NCI-H187 treated with DMSO at 0.1 percent for 48 hours (cell line): ENCODE measurements at places on chromosomes 2 and 18.

GRCh38 chr2:3472966-3473365 is 46.4 kb downstream of the ADI1 start:
- no peak for DNase-seq

GRCh38 chr2:84899304-84900204 is 5.9 kb upstream of the TMSB10 start:
- no peak for DNase-seq

DNA sequence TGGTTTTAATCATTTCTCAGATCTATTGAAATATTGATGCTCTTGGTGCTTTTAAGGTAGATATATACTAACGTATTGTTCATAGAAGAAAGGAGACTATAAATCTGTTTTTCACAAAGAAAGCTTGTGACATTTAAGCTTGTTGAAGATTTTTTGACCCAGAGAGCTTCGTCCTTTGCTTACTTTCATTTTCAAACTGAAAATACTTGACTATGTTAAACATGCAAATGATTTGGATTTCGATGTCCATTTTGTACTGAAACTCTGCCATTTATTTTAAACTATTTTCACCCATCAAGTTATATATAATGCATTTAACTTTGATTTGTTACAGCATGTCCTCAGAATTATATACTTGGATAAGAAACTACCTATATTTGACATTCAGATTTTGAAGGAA is 85.2 kb downstream of the SLC4A10 start:
- DNase-seq: no peak

- no peak for DNase-seq
These were observed 225.6 kb downstream of the CMPK2 start for GRCh38 chr2:6639929-6640620.

DNA sequence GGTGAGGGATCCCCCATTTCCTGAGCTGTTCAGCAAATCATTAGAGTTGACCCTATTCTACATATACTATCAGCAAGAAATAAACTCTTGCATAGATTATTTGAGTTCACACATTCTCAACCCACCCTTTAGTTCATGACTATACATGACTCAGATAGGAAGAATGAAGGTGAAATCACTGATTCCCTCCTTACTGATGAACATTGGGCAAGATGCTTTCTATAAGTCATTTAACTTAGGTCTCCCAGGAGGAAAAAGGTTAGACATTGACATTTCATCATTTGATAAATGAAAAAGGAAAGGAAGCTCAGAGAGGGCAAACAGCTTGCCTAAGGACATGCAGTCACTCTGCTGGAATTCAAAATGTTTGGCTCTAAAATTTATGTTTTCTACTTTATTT is 408.0 kb downstream of the TMEM182 start:
- DNase-seq: no peak

DNA sequence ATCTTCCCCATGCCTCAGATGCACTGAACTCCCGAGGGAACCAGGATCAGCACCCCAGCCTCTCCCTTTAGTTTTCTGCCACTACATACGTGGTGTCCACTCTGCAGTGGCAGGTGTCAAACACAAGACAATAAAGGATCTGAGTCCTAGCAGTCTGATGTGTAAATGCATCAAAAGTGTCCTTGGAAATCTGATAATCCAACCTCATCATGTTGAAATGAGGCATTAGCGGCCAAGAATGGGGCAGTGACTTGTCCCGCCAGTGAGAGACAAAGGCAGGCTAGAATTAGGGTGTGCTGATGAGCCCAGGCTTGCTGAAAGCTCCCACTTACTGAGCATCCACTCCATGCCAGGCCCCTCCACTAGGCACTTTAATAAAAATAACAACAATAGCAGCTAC is 52.9 kb downstream of the EN1 start:
- DNase-seq: no peak

DNA sequence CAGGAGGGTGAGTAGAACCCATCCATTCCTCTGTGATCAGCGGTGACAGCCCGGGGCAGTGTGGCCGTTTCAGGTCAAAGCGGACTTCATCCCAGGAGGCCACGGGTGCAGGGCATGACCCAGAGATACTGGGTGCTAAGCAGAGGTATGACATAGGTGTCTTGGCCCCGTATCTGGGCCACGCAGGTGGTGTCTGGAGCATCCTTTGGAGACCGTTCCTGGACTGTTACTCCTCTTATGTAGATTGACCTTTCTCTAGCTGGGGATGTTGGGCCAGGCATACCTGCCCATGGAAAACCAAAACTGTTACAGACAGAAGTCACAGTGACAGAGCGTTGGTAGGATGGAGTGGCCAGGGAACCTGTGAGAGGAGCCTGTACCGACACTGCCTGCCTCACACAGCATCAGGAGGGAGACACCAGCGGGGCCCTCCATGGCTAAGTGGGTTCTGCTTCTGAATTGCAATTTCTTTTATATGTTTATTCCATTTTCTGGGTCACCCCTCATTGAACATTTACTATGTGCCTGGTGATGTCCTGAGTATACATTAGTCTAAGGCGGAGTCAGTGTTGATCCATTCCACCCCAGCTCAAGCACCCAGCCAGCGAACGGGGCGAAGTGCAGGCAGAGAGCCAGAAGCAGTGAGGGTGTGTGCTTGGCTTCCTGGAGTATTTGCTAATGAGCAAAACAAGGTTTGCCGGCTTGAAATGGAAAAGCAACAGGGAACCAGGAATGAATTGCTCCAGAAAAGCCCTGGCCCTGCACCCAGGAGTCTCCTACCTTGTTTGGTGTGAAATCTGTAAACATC is 141.7 kb downstream of the SH3RF3 start:
- DNase-seq: peak; percentile 29

DNA sequence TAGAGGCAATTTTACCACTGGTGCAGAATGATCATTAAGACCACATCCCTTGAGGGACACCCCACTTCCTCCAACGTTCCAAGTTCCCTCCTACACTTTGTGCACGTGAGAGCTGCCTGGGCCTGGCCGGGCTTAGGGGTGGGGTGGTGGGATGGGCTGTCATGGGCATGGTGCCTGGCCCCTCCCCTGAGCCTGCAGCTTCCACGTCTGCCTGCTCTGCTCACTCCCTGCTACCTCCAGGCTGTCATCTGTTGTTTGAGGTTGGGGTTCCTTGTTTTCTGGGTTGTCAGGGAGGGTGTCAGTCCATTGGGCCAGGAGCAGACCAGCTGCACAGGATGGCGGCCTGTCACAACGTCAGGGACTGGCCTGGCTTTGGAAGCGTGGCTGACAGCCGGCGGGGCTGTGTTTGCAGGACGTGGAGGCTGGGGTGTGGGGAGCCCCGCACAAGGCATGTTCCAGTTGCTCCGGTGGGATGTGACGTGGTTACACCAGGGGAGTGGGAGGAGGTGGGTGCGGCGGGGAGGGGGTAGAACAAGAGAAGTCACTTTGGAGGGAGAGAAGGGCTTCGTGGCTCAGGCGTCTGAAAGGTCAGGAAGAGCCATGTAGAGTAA is 72.3 kb downstream of the RTP5 start:
- no peak for DNase-seq

DNA sequence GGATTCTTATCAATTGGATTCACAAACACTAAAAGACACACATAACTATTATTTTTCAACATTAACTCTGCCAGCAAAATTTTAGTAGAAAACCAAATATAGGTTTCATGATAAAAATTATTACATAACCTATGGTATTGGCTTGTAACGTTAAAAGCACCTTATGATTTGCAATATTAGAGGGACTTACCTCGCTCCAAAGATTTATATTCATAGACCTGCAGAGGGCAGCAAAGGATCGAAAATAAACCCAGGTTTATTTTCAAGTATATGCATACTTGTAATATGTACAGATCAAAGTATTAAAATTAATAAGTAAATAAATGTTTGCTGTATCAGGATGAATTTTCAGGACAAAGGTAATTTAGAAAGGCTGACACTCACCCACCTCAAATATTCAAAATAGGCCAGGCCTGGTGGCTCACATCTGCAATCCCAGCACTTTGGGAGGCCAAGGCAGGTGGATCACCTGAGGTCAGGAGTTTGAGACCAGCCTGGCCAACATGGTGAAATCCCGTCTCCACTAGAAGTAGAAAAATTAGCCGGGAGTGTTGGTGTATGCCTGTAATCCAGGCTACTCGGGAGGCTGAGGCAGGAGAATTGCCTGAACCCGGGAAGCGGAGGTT is 45.3 kb downstream of the LRPPRC start:
- no peak for DNase-seq

GRCh38 chr2:62406573-62407043 is 99.4 kb downstream of the TMEM17 start:
- DNase-seq: no peak

- no peak for DNase-seq
These were observed 16.1 kb upstream of the XDH start for GRCh38 chr2:31430439-31431165.

GRCh38 chr2:108553209-108553919 is 19.1 kb downstream of the LIMS1 start:
- DNase-seq: no peak

GRCh38 chr2:205836477-205837221 is 154.3 kb downstream of the NRP2 start:
- no peak for DNase-seq

- DNase-seq: no peak
These were observed 85.9 kb downstream of the UBE2E3 start for GRCh38 chr2:181066333-181066732.

GRCh38 chr2:130972410-130972809 is 120.8 kb downstream of the FAM168B start:
- DNase-seq: no peak

GRCh38 chr2:32750880-32751279 is 123.0 kb downstream of the TTC27 start:
- no peak for DNase-seq

GRCh38 chr2:134636714-134637113 is 82.1 kb downstream of the TMEM163 start:
- no peak for DNase-seq

DNA sequence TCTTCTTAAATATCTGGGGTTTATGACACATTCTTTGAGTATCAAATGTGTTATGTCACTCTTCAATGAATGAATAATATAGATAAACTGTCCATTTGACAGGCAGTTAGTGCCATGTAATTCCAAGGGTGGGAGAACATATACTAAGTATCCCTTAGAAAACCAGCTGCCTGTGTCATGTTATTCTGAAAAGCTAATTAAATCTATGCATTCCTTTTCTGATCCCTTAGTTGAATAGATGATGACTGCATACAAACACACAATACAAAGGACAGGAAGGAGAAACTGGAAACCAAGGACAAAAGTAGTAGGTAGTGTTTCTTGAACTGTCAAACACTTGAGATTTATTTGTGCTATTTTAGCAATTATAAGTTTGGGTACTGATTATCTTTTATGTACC is 8.3 kb downstream of the ARHGAP28 start:
- DNase-seq: no peak

- DNase-seq: no peak
These were observed 239.8 kb downstream of the FHOD3 start for GRCh38 chr18:36537289-36537688.

DNA sequence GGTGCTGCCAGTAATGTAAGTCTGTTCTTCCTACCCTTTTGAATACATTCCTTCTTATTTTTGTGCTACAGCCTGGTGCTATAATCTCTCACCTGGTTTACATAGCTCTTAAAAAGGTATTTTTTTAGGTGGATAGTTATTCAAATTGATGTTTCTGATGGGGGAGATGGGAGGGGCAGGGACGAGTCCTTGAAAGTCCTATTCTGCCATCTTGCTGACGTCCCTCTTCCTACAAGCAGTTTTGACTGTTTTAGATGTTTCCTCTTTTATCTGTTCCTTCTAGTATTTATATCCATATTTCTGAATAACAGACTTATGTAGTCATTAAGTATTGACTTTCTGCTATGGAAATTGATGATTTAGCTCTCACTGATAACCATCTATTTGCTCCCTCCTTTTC is 256.4 kb downstream of the KIAA1328 start:
- DNase-seq: no peak

DNA sequence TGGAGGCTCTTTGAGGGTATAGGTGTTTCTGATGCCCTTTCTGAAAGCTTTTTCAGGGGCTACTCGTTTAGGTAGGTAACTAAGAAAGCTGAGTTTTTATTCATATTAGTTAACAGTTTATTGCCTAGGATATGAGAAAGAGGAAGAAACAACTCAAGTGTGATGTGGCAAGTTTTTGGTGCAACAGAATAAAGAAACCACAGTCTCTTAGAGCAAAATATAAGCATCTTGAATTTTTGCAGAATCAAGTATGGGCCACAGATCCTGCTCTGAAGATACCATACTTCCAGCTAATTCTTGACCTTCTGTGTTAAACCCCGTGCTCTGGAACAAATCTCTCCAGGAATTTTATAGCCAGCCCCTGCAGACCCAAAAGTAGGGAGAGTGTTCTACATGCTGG is 147.7 kb upstream of the SLC1A4 start:
- no peak for DNase-seq

DNA sequence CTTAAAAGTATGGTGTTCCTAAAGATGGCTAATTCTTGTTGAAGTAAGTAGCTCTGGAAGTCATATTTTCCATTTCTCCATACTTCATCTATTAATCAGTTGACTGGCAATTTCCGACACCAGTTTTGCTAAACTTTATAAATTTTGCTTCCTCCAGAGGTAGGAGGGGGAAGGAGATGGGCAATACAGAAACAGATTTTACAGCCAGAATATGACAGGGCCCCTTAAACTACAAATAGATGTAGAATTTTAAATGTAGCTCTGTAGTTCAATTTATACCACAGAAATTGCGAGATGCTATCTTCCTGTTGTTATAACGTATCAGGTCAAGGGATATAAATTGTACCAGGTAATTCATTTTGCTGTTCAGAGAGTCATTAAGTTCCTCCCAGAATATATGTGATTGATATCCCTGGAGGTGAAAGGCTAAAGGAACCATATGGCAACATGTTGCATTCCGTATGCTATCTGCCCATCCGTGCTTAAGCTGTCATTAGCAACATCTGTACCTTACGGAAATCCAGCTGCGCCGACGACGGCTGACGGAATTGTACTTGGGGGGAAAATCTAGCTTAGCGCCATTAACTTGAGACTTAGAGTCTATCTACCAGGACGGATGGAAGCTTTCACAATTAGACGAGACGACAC is 8.4 kb upstream of the NR4A2 start:
- DNase-seq: no peak

GRCh38 chr2:237201461-237202287 is 116.0 kb downstream of the COPS8 start:
- DNase-seq: no peak

DNA sequence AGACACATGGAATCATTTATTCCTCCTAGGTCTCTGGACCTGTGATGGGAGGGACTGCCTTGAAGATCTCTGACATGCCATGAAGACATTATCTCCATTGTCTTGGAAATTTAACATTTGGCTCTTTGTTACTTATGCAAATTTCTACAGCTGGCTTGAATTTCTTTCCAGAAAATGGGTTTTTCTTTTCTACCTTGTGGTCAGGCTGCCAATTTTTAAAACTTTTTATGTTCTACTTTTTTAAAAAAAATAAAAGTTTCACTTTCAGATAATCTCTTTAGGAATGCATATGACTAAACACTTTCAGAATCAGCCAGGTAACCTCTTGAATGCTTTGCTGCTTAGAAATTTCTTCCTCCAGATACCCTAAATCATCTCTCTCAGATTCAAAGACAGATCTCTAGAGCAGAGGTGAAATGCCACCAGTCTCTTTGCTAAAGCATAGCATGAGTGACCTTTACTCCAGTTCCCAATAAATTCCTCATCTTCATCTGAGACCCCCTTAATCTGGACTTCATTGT is 209.6 kb downstream of the RPRM start:
- DNase-seq: no peak
